ENCODE measurements at places on chromosomes 11 and 22.

DNA sequence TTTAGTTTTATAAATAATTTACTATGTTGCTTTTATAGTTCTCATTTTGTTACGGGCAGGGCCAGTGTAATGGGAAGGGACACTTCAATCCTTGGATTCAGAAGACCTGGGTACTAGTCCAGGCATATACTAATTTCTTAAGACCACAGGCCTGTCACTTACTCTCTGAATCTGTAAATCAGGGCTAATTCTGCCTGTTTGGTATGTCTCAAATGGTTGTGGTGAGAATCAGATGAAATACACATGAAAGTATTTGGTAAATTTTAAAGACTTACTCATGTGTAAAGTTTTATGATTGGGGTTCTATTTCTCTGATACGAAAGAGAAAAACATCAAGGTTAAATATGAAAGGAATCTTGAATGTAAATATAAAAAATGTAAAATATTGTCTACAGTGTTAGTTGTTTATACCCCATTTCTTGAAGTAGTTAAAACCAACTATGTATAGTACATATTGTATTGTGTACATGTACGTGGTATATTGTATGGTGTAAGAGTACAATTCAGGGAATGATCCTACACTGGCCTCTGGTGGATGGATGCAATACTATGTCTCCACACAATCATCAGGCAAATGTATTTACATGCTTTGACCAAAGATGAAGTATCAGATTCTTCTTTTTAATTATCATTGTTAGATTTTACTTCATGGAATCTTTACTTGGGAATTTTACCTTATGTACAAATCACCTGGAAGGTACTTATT lies 24.5 kb upstream of the RAG2 start:
- peak; percentile 7 for DNase-seq

DNA sequence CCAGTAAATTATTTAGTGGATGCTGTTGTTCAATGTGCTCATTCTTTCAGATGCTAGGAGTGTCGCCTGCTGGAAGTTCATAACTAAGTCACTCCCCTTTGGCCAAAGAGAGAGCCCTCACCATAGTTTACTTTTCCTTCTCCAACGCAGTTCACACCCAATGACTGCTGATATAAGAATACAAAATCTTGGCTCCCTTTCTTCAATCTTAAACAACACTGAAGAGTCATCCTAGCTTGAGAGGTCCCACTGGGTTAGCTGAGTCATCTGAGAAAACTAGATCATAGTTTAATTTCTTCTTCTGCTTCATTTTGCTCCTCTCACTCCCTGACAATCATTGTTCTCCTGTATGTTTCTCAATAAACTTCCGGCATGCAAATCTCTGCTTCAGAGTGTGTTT lies 5.4 kb upstream of the OR52L1 start:
- no peak for DNase-seq

DNA sequence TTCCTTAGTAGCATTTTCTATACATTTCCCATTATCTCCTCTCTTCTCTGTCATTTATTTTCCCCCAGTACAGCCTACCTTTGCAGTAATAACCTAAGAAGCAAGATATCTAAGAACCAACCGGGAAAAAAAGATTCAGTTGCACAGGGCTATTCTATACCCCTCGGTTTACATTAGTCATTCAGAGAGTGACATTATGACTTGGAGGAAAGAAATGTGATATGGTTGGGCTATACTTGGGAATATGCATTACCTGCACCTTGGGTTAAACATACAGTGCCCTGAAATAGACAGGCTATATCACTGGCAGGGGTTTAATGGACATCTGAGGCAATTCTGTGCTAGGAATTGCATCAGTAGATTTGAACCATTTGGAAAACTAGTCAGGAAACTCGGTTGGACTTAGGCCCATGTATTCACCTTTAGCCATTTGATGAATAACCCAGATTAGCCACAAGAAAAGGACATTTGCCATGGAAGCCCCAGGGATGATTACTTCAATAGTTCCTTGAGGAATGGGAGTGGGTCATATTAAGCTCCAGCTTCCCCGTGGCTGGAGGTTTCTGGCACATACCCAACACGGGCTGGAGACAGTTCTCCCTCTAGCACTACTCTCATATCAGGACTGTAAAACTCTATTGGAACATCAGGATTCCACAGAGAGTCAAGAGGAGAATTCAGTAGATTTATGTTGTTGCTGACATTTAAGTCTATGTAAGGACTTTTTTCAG lies 973.2 kb downstream of the NTM start:
- no peak for DNase-seq

DNA sequence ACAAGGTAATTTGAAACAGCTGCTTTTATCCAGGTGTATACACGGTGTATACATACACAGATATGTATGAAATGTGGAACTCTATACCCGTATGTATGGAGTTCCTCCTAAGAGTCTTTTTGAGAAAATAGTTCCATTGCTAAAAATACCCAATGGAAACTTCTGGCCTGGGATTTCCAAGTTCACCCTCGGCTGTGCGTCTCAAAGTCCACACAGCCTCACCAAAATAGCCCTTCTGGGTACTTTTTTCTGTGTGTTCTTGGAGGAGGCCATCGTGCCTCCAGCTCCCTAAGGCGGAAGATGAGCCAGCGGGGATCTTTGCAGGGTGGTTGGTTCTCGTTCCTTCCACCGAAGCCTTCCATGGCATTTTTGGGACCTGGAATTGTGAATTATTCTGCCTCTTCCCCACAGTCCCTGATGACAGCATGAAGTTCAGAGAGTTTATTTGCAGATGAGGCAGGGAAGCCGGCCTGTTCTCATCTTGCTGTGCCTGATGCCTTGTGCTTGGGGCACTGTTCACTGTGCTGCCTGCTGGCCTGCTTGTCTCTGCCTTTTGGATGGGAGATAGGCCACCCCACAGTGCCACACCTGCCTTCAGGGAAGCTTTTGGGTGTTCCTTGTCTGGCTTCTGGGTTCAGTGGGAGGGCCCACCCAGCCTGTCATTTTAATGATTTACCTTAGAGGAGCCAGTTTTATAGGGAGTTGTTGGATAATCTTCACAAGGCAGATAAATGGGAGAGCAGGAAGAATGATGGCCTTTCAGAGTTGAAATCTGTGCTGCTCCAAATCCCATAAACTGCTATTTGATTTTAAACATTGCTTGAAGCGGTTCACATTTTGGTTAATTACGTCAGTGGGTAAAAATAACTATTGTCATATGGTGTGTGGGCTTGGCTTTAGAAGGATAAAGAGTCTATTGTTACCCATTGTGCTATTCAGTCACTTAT lies 112.7 kb upstream of the OR4B1 start:
- peak; percentile 65 for DNase-seq

DNA sequence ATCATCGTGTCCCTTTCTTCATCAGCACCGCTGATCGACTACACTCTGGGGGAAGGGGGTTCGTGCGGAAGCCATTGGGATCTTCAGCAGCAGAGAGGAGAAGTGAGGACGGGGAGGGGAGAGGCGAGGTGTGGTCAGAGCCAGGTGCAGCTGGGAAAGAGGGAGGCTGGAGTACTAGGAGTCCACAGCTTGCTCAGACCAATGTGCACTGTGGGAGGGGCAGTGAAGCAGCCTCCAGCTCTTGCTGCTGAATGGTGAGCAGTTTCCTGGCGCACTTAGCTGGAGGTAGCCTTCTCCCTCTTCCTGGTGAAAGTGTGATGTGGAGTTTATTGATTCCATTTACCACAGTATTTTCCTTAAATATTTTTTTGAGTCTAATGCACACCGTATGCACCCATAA lies 99.0 kb upstream of the NECTIN1 start:
- no peak for DNase-seq

DNA sequence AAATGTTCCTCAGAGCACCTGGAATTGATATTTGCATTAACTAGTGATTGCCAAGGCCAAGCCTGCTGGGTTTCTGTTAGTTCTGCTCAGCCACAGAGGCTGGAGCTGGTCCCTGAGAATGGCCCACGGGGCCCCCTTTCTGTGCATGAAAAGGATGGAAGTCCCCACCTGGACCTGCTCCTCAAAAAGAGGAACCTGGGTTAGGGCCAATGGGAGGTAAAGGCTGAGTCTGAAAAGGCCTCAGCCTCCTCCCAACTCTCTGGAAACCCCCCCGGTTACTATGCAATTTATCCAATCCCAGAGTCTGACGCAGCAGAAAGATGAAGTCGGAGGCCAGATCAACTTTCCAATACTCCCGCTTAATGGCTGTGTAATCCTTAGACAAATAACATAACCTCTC lies 6.8 kb upstream of the CREB3L1 start:
- no peak for DNase-seq

DNA sequence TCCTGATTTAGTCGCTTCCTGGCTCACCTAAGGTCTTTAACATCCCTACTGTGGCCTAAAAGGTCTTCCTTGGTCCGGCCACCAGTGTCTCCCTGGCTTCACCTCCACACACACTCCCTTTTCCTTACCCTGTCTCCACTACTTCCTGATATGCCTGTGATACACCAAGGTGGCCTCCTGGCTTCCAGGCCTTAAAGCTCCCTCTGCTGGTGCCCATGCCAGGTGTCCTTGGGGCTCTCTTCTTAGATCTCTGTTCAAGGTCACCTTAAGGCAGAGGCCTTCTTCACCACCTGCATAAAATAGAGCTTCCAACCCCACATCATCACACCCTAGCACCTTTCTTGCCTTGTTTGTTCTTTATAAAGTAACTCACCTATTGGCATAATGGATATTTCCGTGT lies 787.7 kb downstream of the NTM start:
- DNase-seq = peak; percentile 45

DNA sequence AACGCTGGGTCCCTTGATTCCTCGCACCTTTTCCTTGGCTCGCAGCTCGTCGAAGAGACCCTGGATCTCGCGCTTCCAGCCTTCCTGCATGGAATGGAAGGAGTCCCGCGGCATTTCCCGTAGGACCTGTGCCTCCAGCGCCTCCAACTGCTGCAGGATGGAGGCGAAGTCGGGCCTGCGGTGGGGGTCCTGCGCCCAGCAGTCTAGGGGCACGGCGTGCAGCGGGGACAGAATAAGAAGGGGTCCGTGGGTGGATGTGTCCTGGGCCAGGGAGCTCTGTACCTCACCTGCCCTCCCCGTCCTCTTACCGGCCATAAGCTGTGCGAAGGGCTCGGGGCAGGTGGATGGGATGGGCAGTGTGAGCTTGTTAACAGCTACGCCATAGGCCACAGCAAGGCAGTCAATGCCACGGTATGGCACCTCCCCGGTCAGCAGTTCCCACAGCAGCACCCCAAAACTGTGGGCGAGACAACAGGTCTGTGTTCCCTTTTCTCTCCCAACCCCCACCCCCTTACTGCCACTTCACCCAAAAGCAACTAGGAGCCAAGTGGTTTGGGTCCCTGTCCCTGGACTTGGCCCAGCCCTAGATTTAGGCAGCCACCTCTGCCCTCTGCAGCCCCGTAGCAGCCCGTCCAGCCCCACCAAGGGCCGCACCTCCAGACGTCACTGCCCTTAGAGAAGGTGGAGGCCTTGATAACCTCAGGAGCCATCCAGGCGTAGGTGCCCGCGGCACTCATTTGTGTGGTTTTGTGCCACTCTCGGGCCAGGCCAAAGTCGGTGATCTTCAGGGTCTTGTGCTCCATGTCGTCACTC lies 6.2 kb downstream of the MAP3K11 start:
- DNase-seq = no peak

DNA sequence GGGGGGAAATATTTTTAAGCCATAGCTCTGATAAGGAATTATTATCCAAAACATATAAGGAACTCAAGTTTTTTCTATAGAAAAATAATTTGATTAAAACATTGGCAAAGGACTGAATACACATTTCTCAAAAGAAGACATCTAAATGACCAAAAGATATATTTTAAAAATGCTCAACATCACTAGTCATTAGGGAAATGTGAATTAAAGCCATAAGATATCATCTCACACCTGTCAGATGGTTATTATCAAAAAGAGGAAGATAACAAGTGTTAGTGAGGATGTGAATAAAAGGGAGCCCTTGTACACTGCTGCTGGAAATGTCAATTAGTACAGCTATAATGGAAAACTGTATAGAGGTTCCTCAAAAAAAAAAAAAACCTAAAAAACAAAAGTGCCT lies 425.0 kb downstream of the DYNC2H1 start:
- no peak for DNase-seq

DNA sequence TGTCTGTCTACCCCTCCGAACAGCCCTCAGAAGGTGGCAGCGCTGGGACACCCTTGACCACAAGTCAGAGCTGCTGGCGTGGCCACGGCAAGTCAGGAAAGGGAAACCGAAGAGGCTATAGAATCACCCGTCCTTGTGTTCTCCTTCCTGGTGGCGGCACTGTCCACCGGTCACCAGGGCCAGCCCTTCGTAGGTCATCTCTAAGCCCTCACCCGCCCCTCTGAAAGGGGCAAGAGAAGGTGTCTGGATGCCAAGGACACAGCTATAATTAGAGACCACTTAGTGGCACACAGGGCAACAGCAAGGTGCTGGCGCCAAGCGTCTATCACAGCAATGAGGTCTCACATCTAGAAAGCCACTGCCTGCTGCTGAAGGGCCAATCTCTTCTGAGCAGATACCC lies 320.9 kb downstream of the SHANK2 start:
- DNase-seq = no peak

DNA sequence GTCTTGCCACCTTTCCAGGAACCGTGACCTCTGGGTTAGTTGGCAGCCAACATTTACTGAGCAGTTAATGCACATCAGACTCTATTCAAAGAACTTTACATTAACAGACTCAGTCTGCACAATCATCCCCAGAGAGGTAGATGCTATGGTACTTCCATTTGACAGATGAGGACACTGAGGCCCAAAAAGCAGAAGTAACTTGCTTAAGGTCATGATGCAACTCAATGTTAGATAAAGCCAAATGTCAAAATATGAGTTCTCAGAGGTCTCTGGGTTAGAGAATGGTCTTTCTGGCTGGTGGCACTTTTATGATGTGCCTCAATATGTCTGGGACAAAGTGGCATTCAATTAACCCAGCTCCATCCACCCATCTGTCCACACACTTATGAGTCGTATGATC lies 450.0 kb downstream of the MIAT start:
- no peak for DNase-seq

DNA sequence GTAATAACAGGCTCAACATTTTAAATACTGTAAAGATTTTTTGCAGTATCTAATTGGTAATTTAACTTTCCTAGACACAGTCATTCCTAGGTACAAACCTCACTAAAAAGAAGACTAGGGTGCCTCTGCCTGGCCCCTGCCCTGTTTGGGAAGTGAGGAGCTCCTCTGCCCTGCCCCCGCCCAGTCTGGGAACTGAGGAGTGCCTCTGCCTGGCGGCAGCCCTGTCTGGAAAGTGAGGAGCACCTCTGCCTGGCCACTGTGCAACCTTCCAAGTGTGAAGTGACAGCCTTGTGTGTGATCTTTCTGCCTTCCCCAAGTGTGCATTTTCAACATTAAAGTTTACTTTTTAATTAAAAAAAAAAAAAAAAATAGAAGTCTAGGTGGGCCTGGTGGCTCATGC lies 4.2 kb downstream of the CHORDC1 start:
- DNase-seq = no peak

GRCh38 chr11:62607714-62608113 lies 4.9 kb downstream of the EML3 start:
- DNase-seq = no peak

- DNase-seq = no peak
These were observed 44.9 kb upstream of the WNT11 start for GRCh38 chr11:76251226-76251575.
